ENCODE measurements at places on chromosomes 12 and 14.
A peak's percentile ranks its signal among the peaks of the same experiment; 100 is the strongest.

GRCh38 chr14:38951451-38951850 lies 151.6 kb downstream of the SEC23A start:
- DNase-seq: peak; percentile 3

- no peak for DNase-seq
Measured at GRCh38 chr12:30823156-30823699, 68.5 kb upstream of the CAPRIN2 start.

DNA sequence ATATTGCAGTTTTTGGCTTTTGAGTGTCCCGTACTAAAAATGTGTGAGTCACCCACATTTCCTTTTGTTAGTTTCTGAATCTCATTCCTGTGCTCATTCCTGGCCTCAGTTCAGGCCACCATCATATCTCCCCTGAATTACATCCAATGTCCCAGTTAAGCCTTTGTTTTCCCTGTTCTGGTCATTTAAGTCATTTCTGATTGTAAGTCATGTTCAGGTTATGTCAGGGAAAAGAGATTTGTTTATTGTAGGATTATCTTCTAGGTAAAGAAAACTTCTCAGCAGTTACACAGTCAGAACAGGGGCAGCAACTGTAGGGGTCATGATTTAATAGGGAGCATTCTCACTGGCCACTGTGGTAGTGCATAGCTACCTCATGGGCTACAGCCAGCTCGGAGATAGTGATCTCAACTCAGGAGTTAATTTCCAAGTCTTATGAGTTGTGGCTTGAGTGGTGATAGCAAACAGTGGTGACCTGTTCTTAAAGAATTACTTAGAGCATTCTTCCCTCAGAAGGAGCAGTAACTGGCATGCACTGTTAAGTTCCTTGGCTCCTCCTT lies 6.7 kb downstream of the DDX47 start:
- DNase-seq: peak; percentile 64

DNA sequence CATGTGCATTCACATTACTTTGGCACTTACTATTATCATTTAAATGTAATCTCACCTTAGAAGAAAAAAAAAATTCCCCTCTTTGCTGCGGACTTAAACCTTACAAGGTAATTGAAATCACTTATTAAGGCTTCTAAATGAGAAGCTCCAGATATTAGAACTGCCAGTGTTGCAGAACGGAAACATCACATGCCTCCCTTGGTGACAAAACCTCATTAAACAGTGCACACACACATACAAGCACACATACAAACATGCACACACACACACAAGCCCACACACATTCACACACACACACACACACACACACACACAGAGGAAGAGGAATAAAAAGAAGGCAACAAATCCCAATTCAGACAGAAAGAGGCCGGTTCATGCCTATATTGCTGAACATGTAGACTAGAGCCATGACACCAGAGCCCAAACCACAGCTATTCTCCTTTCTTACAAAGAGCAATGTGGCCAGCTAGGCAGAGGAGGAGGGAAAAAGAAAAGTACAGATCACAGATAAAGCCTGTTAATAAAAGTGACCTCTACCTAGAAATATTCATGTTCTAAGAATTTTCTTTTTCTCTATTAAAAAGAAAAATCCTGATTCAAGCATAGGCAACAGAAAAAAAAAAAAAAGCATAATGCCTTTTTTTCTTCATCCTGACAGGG lies 405.2 kb upstream of the FLRT2 start:
- DNase-seq: no peak

GRCh38 chr14:65318636-65319506 lies 93.7 kb upstream of the FUT8 start:
- DNase-seq: no peak

DNA sequence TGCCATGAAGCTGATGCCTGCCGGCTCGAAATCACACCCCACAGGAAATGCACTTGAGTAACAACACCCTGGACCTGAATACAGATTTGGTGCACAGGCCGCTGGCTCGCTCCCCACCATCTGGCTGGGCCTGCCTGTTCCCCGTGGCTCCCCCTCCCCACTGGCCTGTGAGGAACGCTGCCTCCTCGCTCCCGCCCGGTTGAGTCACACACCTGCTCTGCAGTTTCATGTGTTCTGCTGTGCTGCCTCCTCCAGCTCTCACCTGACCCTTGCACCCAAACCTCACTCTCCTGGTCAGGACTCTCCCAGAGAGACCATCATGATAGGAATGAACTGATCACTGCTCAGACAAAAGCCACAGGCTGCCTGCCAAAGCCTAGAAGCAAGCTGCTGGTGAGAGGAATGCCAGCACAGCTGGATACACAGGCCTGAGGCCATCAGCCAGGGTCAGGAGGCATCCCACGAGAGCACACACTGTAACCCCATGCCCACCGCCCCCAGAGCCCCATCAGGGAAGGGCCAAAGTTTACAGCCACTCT lies 3.8 kb upstream of the SIVA1 start:
- no peak for DNase-seq

DNA sequence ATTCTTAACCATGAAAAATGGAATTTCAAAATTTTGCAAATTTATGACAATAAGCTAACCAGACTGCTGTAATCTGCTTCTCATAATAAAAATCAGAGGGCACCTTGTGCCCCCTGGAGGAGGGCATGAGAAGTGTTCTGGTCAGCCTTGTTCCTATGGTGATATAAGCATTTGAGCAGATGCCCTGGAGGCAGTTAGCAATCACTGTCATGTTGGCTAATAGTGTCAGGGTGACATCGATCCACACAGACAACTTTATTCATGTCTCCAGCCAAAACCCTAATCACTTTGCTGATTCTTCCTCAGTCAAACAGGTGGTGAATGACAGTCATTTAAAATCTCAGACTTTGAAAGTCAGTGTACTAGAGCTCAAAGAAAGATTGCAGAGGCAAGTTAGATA lies 943.0 kb downstream of the GALC start:
- no peak for DNase-seq

- DNase-seq: peak; percentile 44
Measured at GRCh38 chr12:29519585-29520182, 22.2 kb upstream of the OVCH1 start.

DNA sequence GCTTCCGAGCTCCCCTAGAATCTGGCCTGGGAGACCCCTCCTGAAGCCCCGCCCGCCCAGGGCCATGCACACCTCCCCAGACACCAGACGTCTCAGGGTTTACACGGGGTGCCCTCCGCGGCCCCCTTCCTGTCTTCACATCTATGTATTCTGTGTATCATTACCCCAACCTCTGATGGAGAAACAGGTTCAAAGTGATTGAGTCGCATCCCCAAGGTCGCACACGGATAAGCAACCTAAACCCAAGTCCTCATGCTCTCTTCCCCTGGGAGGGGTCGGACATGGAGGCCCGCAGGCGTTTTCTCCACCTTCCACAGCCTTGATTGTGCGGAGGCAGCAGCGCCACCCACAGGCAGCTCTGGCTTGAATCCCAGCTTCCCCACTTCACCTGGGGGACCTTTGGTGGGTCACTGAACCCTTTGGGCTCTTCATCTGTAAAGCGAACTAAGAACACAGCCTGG lies 237.3 kb downstream of the BCL11B start:
- DNase-seq: no peak

DNA sequence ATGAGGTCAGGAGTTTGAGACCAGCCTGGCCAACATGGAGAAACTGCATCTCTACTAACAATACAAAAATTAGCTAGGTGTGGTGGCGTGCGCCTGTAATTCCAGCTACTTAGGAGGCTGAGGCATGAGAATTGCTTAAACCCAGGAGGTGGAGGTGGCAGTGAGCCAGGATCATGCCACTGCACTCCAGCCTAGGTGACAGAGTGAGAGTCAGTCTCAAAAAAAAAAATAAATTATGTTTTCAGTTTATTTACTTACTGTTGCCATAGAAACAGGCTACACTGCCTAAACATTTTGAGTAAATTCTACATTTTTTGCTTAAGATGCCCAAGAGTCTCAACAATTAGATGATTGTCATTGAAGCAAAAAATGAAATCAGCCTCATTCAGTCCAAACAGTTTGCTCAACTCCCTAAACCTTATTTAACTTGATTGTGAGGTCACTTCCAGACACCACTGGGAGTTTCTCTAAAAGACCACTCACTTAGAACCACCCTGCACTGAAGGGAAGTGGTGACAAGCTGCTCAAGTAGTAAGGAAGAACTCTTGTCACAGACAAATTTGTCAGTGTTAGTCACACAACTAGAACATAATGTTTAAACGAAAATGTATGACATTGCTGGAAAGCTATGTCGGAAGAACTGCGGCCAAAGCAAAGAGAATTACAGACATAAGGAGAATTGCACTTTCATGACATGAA lies 9.8 kb upstream of the GNPNAT1 start:
- DNase-seq: peak; percentile 42

DNA sequence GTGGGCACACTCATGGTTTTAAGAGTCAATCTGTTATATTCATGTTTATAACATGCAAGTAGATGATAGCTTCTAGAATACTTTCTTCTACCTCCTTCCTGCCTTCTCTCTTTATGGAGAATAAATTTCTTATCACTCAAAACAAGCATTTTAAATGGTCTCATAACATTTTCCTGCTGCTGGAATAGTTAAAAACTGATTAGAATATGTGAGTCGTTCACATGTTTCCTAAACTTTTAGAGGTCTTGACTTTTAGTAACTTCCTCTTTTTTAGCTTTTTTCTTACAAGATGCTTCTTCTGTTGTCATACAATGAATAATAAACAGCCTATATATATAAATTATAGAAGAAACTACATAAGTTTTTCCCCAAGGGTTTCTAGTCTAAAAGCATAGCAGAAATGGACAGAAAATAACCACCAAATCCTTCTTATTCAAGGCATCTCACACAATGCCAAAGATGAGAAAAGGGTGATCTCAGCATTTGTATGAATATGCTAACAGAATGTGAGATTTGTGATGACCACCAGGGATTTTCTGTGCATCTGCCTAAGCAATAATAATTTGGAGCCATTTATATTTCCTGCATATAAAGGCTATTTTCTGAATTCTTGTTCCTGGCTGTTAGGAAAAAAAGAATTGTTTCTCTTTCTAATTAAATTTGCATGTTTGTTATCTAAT lies 127.8 kb downstream of the DAAM1 start:
- no peak for DNase-seq

DNA sequence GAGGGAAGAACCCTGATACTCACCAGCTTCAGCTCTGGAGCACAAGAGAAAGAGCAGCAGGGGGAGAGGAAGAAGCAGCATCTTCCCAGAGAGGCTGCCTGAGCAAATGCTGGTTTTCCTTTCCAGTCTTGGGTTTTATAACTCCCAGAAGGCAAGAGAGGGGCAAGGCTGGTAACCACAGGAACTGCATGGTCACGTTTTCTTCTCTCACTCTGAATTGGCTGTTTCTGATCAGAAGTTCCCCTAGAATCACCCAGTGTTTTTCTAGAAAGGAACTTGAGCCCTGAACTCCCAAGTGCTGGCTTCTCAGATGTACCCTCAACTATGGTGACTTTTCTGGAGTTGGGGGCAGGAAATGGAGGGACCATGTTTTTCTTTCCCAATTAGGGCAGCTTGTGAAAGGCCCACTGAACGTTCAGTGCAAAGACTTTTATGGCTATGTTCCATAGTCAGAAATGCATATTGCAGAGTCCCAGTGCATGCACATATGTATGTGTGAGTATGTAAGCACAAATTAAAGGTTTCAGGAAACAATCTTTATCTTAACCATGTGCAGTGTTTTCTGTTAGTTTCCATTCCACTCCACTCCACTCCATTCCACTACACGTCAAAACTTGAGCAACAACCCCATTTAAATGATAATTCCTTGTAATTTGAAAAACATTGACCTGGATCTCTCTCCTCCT lies at the start of gene CMA1:
Gene CMA1, minus strand, starts transcription at position 111 of the 686 bp plus-strand sequence. Its CDS starts 30 bp downstream, at position 81.
- DNase-seq: no peak

DNA sequence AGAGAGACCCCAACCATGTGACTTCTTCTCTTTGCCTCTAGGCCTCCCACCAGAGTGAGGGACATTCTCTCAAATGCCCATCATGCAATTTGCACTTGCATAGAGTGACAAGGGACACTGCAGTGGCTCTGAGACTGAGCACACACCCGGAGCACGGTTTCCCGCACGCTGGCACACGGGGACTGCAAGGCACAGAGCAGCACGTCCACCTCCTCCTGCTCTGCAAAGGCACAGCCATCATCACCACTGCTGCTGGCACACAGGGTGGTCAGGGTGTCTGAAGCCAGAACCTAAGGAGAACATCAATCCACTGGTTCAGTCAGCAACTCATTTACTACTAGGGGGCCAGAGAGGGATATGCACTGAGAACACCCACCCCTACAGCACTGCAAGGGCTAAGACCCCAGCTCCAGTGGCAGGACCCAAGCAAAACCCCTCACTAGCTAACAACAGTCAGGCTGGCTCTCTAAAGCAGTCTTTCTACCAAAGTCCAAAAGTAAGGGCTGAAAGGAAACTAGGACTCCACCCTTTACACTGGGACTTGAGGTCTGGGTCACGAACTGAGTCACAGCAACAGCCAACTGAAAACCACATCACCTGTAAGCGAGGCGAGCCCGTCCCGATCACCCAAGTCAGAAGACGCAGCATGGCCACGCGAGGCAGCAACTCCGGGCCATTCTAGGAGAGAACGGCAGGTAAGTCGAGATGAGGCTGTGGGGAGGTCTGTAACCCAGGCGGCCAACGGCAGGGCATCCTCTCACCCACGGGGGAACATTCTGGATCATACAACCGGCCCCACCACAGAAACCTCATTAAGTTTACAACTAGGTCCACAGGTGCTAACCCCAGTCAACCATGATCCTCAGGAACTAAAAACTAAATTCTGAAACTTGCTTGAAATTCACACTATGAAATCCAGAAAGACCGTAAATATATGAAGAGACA lies 37.9 kb downstream of the GCN1 start:
- DNase-seq: no peak

Data from AG09319 (cell line).